ENCODE measurements at places on chromosomes 7 and 10.

GRCh38 chr7:96388166-96388565 is 66.3 kb upstream of the SLC25A13 start:
- no peak for DNase-seq

DNA sequence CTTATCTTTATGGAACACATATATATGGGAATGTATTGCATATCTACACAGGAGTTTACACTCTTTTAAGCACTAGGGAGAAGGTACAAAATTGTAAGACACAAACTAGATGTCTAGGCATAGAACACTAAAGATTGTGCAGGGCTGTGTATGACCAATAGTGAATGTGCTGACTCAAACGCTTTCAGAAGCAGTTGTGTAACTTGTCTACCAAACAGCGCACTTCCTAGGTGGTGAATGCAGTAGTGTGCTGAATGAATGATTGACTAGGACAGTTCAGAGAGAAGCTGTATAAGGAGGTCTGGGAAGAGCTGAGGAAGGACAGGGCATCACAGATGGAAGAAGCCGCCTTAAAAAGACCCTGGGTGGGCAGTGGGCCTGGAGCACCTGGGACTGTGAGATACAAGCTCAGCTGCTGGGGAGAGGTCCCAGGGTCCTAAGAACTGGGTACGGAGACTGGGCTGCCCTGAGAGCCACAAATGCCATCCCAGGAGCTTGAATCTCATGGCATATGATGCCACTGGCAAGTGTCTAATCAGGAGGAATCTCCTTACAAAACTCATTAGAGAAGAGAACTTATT is 14.2 kb downstream of the CLRN3 start:
- no peak for DNase-seq

DNA sequence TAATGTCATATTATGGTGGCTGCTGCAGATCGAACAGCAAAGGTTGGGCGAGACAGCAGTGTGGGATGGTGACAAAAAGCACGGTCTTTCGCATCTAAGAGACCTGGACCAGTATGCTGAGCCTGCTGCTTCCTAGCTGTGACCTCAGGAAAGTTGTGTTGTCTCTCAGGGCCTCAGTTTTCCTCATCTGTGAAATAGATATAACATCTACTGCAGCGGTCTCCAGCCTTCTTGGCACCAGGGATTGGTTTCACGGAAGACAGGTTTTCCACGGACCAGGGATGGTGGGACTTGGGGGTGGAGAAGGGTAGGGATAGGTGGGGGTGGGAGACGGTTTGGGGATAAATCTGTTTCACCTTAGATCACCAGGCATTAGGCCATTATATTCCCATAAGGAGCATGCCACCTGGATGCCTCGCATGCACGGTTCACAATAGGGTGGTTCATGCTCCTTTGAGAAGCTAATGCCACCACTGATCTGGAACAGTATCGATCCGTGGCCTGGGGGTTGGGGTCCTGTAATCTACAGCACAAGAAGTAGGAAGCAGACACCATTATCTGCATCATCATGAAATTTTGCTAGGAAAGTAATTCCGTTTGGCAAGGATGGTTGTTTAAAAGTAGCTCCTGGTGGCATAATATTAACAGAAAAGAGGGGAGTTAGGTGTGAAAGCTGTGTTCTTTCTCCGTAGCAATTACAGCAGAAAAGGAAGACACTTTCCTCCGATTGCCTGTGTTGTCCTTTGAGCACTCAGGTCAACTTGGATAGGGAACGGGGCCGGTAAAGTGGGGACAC is 10.8 kb downstream of the KLF6 start:
- DNase-seq = no peak

DNA sequence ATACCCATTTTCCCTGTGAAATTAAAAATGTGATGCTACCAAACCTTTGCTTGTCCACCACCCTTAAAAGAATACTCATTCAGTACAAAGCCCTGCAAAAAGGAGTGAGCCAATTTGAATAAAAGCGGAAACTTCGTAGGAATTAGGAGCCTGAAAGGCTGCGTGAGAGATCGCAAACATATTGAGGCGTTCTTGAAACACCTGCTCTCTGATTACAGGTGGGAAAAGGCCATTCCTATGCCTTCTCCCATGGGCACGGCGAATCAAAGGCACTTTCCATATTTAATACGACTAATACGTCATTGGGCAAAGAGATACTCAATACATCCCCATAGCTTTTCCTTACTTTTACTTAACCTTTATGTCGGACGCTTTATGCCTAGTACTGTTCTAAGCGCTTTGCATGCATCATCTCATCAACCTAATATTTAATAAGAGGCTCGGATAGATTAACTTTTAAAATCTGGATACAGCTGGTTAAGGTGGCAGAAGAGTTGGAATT is 30.9 kb upstream of the KMT2E start:
- no peak for DNase-seq

GRCh38 chr7:117495308-117495707 is 15.5 kb downstream of the CFTR start:
- DNase-seq = no peak

Data from DMS153 (cell line).